ENCODE measurements at places on chromosomes 11 and 22. TPM values are rescaled to one million over a fixed set of nuclear protein-coding genes. Genes with fewer than 3 reads are reported as not detected.
A peak's percentile ranks its signal among the peaks of the same experiment; 100 is the strongest.

Gene OR8D4
- not detected for total RNA-seq

Gene RIMBP3C
- total RNA-seq: 0.20 TPM

Gene OR52H1
- total RNA-seq: not detected

Gene LIPT2
- total RNA-seq: 6.0 TPM

Gene PKDREJ
- total RNA-seq: not detected

Gene IRAG1
- total RNA-seq: not detected

GRCh38 chr11:61718621-61719302, 33.7 kb upstream of the MYRF start:
- no peak for DNase-seq
- no peak overlapping the region for H3K4me3 ChIP-seq
- H3K27me3 ChIP-seq: no peaks in the 10 kb centered on the region

DNA sequence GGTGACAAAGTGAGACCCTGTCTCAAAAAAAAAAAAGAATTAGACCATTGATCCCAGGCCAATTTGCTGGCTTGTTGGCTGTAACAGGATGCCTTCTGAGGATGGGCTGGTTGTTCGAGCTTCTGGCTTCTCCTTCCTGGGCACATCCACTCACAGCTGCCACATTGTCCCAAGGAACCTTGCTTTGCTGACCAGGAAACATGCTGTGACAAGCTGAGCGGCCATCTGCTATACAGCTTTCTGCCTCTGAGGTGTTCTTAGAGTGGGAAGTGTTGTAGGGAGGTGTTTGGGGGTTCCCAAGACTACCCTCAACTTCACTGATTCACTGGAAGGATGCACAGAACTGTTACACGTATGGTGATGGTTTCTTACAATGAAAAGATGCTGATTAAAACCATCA, 6.5 kb downstream of the SNAP29 start:
- no peak overlapping the region for H3K4me3 ChIP-seq
- no peaks in the 10 kb centered on the region for H3K27me3 ChIP-seq
- peaks cover 4% of the 10 kb centered on the region for H3K36me3 ChIP-seq
- H3K4me1 ChIP-seq: peaks cover 23% of the 10 kb centered on the region

GRCh38 chr11:15779518-15779917, 576.8 kb downstream of the SOX6 start:
- peaks cover 4% of the 10 kb centered on the region for H3K27me3 ChIP-seq
- H3K36me3 ChIP-seq: no peaks in the 10 kb centered on the region
- DNase-seq: no peak
- no peaks in the 10 kb centered on the region for H3K4me1 ChIP-seq
- no peak overlapping the region for H3K4me3 ChIP-seq

- DNase-seq: no peak
- H3K4me3 ChIP-seq: no peak overlapping the region
- no peak overlapping the region for H3K27ac ChIP-seq
- no peaks in the 10 kb centered on the region for H3K4me1 ChIP-seq
- peaks cover 16% of the 10 kb centered on the region for H3K27me3 ChIP-seq
Measured at GRCh38 chr11:119520400-119520799, 97.4 kb upstream of the THY1 start.

DNA sequence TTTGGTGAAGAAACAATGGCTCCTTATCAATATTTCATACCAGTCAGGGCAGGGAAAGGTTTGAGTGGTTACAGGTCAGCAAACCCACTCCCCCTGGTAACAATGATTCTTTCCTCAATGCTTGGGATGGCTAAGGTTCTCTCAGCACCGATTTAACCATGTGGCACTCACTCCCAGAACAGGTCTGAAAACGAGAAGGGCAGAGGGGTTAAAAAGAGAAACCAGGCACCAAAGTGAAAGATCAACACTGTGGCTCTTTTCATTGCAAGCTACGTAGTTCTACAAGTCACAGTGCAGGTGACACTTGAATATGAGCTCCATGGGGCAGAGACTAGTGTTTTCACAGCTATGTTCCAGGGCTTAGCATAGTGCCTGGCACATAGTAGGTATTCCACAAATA, 132.4 kb downstream of the PLEKHA7 start:
- H3K27ac ChIP-seq: no peak overlapping the region
- H3K36me3 ChIP-seq: no peaks in the 10 kb centered on the region
- peaks cover 2% of the 10 kb centered on the region for H3K4me1 ChIP-seq
- H3K27me3 ChIP-seq: peaks cover 16% of the 10 kb centered on the region

DNA sequence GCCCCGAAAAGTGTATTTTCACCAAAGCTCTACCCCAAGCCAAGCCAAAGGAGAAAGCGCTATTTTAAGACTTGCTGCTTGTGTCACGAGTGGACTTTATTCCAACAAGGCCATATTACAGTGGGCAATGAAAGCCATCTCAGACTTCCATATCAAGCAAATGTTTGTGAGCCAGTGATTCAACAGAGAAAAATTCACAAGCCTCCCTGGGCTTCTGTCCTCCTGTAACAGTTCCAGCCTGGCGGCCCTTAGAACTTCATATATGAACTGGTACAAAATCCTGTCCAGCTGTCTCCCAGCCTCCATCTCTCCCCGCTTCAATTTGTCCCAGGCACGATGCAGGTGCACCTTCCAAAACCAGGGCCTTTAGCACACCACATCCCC, 11.2 kb downstream of the LARGE1 start:
- H3K4me3 ChIP-seq: no peak overlapping the region
- no peak overlapping the region for H3K27ac ChIP-seq
- no peaks in the 10 kb centered on the region for H3K36me3 ChIP-seq
- H3K4me1 ChIP-seq: no peaks in the 10 kb centered on the region

DNA sequence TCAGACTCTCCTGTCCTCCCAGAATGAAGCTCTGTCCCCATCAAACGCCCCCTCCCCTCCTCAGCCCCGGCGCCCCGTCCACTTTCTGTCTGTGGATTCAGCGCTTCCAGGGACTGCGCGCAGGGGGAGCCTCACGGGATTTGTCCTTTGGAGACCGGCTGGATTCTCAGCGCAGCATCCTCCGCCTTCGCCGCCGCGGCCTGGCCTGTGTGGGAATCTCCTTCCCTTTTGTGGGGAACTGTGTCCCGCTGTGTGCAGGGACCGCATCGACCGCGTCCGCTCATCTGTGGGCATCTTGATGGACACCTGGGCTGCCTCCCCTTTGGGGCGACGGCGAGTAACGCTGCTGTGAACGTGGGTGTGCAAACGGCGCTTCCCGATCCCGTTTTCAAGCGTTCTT, 1.1 kb upstream of the SCT start:
- H3K36me3 ChIP-seq: peaks cover 4% of the 10 kb centered on the region
- H3K4me1 ChIP-seq: peaks cover 21% of the 10 kb centered on the region
- H3K27ac ChIP-seq: peak overlapping the region; percentile 84
- DNase-seq: no peak
- H3K27me3 ChIP-seq: peaks cover 28% of the 10 kb centered on the region

- no peak overlapping the region for H3K27ac ChIP-seq
- H3K4me3 ChIP-seq: no peak overlapping the region
- H3K36me3 ChIP-seq: no peaks in the 10 kb centered on the region
- H3K4me1 ChIP-seq: peaks cover 3% of the 10 kb centered on the region
Measured at GRCh38 chr11:36744375-36745168, 146.5 kb upstream of the RAG2 start.

GRCh38 chr11:110587972-110588371, 124.3 kb downstream of the ARHGAP20 start:
- no peak for DNase-seq
- H3K4me3 ChIP-seq: no peak overlapping the region
- no peaks in the 10 kb centered on the region for H3K36me3 ChIP-seq
- peaks cover 4% of the 10 kb centered on the region for H3K27me3 ChIP-seq
- no peaks in the 10 kb centered on the region for H3K4me1 ChIP-seq

GRCh38 chr11:82924522-82925224, 23.1 kb downstream of the DDIAS start:
- no peaks in the 10 kb centered on the region for H3K27me3 ChIP-seq
- peak overlapping the region; percentile 48 for H3K27ac ChIP-seq
- H3K36me3 ChIP-seq: peaks cover 67% of the 10 kb centered on the region
- H3K4me3 ChIP-seq: no peak overlapping the region

- no peak overlapping the region for H3K27ac ChIP-seq
- no peaks in the 10 kb centered on the region for H3K4me1 ChIP-seq
- H3K4me3 ChIP-seq: no peak overlapping the region
- no peaks in the 10 kb centered on the region for H3K36me3 ChIP-seq
- H3K27me3 ChIP-seq: no peaks in the 10 kb centered on the region
- DNase-seq: no peak
Measured at GRCh38 chr11:123801765-123802164, 4.4 kb downstream of the OR6M1 start.

- H3K36me3 ChIP-seq: no peaks in the 10 kb centered on the region
- no peak for DNase-seq
- no peak overlapping the region for H3K27ac ChIP-seq
- peaks cover 11% of the 10 kb centered on the region for H3K27me3 ChIP-seq
- no peaks in the 10 kb centered on the region for H3K4me1 ChIP-seq
- H3K4me3 ChIP-seq: no peak overlapping the region
Measured at GRCh38 chr11:133133606-133134005, 398.7 kb downstream of the OPCML start.

- peaks cover 7% of the 10 kb centered on the region for H3K27me3 ChIP-seq
- no peak overlapping the region for H3K4me3 ChIP-seq
- no peak for DNase-seq
- peaks cover 2% of the 10 kb centered on the region for H3K36me3 ChIP-seq
Measured at GRCh38 chr22:29190051-29190450, 15.6 kb upstream of the EMID1 start.

DNA sequence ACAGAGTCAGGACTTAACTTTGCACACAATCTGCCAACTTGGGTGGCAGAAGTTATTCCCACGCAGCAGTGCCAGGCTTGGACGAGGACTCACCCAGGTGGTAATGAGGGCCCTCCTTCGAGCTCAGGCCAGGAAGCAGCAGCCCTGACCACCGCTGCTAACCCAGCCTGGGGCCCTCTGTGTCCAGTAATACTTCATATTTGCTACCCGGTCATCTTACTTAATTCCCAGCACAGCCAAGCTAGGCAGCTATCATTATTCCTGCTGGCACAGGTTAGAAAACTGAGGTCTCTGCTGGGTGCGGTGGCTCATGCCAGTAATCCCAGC, 15.4 kb upstream of the LRP5 start:
- no peak for DNase-seq
- peaks cover 1% of the 10 kb centered on the region for H3K4me1 ChIP-seq
- peaks cover 4% of the 10 kb centered on the region for H3K27me3 ChIP-seq
- no peak overlapping the region for H3K27ac ChIP-seq
- H3K36me3 ChIP-seq: no peaks in the 10 kb centered on the region

- no peak overlapping the region for H3K27ac ChIP-seq
- H3K4me3 ChIP-seq: no peak overlapping the region
- H3K36me3 ChIP-seq: no peaks in the 10 kb centered on the region
- no peak for DNase-seq
- H3K27me3 ChIP-seq: no peaks in the 10 kb centered on the region
- peaks cover 3% of the 10 kb centered on the region for H3K4me1 ChIP-seq
Measured at GRCh38 chr11:69365558-69365957, 71.6 kb downstream of the MYEOV start.

DNA sequence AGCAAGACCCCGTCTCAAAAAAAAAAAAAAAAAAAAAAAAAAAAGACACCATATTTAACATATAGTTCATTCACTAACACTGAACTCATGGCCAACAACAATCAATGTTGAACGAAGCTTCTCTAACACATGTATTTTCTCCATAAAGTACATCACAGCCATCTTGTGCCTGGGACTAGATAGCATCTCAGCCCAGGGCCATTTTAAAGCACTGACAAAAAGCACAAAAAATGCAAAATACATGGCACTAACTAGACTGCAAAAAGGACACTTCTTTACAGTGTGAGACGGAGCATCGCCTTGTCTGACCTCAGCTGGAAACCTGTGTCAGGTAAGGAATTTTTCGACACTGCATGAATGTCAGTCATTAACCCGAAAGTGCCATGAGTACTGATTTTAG, 23.3 kb downstream of the KIAA0930 start:
- H3K27ac ChIP-seq: no peak overlapping the region
- H3K4me3 ChIP-seq: no peak overlapping the region
- no peaks in the 10 kb centered on the region for H3K36me3 ChIP-seq
- H3K4me1 ChIP-seq: peaks cover 13% of the 10 kb centered on the region
